ENCODE measurements at places on chromosomes 12 and 14. TPM values are rescaled to one million over a fixed set of nuclear protein-coding genes. Genes with fewer than 3 reads are reported as not detected.
A peak's percentile ranks its signal among the peaks of the same experiment; 100 is the strongest.

GRCh38 chr12:102441077-102441596 lies 39.2 kb downstream of the IGF1 start:
- H3K36me3 ChIP-seq: no peaks in the 10 kb centered on the region
- no peaks in the 10 kb centered on the region for H3K4me1 ChIP-seq
- H3K27ac ChIP-seq: no peak overlapping the region
- DNase-seq: no peak
- H3K27me3 ChIP-seq: no peaks in the 10 kb centered on the region
- H3K4me3 ChIP-seq: no peak overlapping the region

GRCh38 chr12:123089631-123090353 lies 61.1 kb downstream of the PITPNM2 start:
- H3K27ac ChIP-seq: no peak overlapping the region
- no peaks in the 10 kb centered on the region for H3K36me3 ChIP-seq
- H3K4me1 ChIP-seq: no peaks in the 10 kb centered on the region
- DNase-seq: no peak
- no peak overlapping the region for H3K4me3 ChIP-seq
- H3K27me3 ChIP-seq: peaks cover 4% of the 10 kb centered on the region

DNA sequence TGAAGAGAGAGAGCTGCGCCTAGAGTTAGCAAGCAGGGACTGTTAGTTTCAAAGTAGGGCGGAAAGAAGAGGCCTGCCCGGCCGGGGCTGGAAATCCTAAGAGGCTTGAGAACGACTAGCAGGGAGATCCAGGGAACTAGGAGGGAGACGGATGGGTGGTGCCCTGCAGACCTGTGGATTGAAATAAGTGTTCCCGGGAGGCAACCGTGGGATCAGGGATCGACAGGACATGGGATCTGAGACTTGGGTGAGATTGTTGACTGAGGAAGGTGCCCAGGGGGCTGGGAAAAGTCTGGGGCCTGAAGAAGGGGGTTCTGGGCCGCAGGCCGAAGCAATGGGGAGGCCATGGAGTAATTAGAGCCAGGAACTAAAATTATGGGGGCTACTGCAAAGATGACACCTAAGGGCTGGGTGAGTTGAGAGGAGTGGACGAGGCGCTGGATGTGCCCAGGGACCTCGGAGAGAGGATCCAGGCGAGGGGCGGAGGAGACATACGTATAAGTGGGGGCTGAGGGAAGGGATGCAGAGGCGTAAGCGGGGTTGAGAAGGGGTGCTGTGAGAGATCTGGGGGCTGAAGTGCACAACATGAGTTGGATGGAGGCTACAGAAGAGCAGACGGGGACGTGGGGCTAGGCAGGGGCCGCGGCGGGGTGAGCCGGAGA lies 635 bp downstream of the LTA4H start:
- no peaks in the 10 kb centered on the region for H3K27me3 ChIP-seq
- H3K4me1 ChIP-seq: peaks cover 5% of the 10 kb centered on the region
- DNase-seq: peak; percentile 14
- peak overlapping the region; percentile 73 for H3K27ac ChIP-seq
- peak overlapping the region; percentile 83 for H3K4me3 ChIP-seq

GRCh38 chr12:24596768-24597388 lies 352.0 kb downstream of the BCAT1 start:
- no peaks in the 10 kb centered on the region for H3K4me1 ChIP-seq
- H3K27ac ChIP-seq: no peak overlapping the region
- DNase-seq: no peak
- H3K4me3 ChIP-seq: no peak overlapping the region
- H3K36me3 ChIP-seq: no peaks in the 10 kb centered on the region

- no peaks in the 10 kb centered on the region for H3K27me3 ChIP-seq
- no peak for DNase-seq
- no peak overlapping the region for H3K4me3 ChIP-seq
- no peaks in the 10 kb centered on the region for H3K4me1 ChIP-seq
- H3K27ac ChIP-seq: no peak overlapping the region
- no peaks in the 10 kb centered on the region for H3K36me3 ChIP-seq
Measured at GRCh38 chr12:39872425-39872824, 233.5 kb downstream of the SLC2A13 start.

DNA sequence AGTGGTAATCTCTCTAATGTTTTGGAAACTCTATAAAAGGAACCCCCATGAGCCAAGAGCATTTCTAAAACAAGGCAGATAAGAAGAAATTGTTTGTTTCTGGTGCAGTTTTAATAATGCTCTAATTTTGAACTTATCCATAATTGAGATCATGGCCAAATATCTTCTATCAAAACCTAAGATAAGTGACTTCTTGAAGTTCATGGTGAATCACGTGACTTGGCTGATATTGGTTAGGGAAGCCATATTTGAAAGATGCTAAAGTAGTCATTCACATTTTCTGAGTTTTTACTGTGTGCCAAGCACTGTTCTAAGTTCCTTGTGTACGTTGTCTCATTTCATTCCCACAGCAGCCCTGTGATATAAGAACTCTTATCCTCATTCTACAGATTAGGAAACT lies 157.9 kb downstream of the KICS2 start:
- H3K4me3 ChIP-seq: no peak overlapping the region
- H3K27me3 ChIP-seq: no peaks in the 10 kb centered on the region
- DNase-seq: no peak
- H3K36me3 ChIP-seq: no peaks in the 10 kb centered on the region

DNA sequence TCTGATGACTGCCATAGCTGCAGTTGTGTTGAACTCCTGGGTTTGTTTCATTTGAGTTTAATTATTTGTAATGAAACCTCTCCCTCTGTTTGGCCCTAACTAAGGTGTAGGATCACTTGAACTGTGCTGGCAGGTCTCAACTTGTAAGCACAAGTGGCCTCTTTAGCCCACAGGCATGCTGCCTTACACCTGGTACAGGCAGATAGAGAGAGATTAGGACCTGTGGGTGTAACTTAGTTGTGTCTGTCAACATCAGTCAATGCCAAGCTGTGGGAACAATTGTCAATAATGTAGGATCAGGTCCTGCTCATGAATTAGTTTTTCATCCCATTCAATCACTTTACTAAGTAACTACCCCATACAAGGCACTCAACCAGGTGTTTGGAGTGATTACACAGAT lies 263.0 kb upstream of the G2E3 start:
- no peak overlapping the region for H3K27ac ChIP-seq
- H3K4me3 ChIP-seq: no peak overlapping the region
- no peaks in the 10 kb centered on the region for H3K27me3 ChIP-seq
- no peak for DNase-seq
- no peaks in the 10 kb centered on the region for H3K36me3 ChIP-seq

DNA sequence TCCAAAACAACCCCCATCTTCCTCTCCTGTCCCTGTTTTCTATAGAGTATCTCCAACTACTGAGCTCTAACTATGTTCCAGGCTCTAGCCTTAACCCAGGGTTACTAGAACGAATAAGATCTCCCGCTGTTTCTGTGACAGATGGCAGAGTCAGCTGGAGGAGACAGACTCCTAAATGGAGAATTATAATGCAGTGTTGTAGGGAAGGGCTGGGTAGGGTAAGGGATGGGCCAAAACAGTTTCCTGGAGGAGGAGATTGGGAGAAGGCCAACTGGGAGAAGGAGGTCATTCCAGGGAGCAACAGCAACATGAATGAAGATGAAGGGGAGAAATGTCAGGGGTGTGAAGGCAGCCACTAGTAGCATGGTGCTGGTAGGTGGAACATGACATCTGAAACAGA lies 73.4 kb upstream of the ANO4 start:
- no peak for DNase-seq
- no peaks in the 10 kb centered on the region for H3K4me1 ChIP-seq
- no peaks in the 10 kb centered on the region for H3K36me3 ChIP-seq
- peaks cover 16% of the 10 kb centered on the region for H3K27me3 ChIP-seq

- no peak overlapping the region for H3K27ac ChIP-seq
- no peak for DNase-seq
- H3K27me3 ChIP-seq: no peaks in the 10 kb centered on the region
- H3K4me1 ChIP-seq: peaks cover 51% of the 10 kb centered on the region
- H3K4me3 ChIP-seq: no peak overlapping the region
Measured at GRCh38 chr14:105012171-105012985, 8.5 kb downstream of the CDCA4 start.

GRCh38 chr14:106309423-106309822 lies 783.0 kb downstream of the TMEM121 start:
- H3K4me3 ChIP-seq: no peak overlapping the region
- H3K36me3 ChIP-seq: no peaks in the 10 kb centered on the region
- no peak overlapping the region for H3K27ac ChIP-seq
- H3K27me3 ChIP-seq: peaks cover 11% of the 10 kb centered on the region

DNA sequence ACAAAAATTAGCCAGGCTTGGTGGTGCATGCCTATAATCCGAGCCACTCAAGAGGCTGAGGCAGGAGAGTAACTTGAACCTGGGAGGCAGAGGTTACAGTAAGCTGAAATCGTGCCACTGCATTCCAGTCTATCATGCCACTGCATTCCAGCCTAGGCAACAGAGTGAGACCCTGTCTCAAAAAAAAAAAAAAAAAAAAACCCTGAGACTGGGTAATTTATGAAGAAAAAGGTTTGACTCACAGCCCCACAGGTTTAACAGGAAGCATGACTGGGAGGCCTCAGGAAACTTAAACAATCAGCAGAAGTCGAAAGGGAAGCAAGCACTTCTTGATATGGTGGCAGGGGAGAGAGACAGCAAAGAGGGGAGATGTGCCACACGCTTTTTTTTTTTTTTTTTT lies 123.2 kb downstream of the GXYLT1 start:
- H3K4me3 ChIP-seq: no peak overlapping the region
- no peaks in the 10 kb centered on the region for H3K4me1 ChIP-seq
- DNase-seq: no peak
- H3K27me3 ChIP-seq: no peaks in the 10 kb centered on the region

- no peak for DNase-seq
- H3K27ac ChIP-seq: no peak overlapping the region
- no peaks in the 10 kb centered on the region for H3K36me3 ChIP-seq
Measured at GRCh38 chr12:71517145-71517846, 77.7 kb downstream of the LGR5 start.

- H3K4me1 ChIP-seq: peaks cover 22% of the 10 kb centered on the region
- no peak overlapping the region for H3K4me3 ChIP-seq
- peak overlapping the region; percentile 56 for H3K27ac ChIP-seq
Measured at GRCh38 chr12:3988519-3989217, 115.5 kb upstream of the PARP11 start.

GRCh38 chr14:96752125-96752524 lies 45.1 kb upstream of the VRK1 start:
- no peak overlapping the region for H3K4me3 ChIP-seq
- H3K27me3 ChIP-seq: no peaks in the 10 kb centered on the region
- H3K36me3 ChIP-seq: no peaks in the 10 kb centered on the region
- H3K4me1 ChIP-seq: no peaks in the 10 kb centered on the region

DNA sequence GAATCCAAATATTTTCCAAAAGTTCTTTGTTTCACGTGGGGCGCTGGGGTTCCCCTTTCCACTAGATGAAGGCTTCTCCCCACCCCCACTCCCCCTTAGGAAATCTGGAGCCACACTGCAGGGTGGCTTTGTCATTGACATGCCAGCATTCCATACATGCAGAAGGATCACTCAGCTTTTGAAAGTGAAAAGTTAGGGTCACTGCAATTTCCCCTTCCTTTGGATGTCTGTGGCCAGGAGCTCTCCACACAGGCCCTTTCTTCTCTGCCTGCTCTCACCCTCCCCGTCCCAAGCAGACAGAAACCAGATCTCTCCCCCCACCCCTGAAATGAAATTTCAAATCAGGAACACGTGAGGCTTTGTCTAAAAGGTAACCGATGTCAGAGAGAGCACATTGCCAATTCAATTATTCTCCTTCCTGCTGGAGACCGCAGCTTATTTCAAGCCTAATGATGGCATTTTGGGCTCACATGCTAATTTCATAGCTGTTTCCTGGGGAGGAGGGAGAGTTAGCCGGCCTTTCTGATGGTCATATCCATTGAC lies 153.9 kb upstream of the RFLNA start:
- H3K27me3 ChIP-seq: peaks cover 14% of the 10 kb centered on the region
- H3K27ac ChIP-seq: no peak overlapping the region
- no peaks in the 10 kb centered on the region for H3K4me1 ChIP-seq
- H3K4me3 ChIP-seq: no peak overlapping the region
- DNase-seq: no peak

DNA sequence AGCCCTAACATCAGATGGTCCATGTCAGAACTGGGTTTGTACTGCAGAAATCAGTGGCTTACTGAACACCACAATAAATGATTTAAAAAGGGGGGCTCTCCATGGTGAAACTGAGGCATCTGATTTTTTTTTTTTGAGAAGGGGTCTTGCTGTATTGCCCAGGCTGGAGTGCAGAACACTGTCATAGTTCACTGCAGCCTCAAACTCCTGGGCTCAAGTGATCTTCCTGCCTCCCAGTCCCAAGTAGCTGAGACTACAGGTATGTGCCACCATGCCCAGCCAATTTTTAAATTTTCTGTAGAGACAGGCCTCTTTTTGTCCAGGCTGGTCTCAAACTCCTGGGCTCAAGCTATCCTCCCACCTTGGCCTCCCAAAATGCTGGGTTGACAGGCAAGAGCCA lies 57.4 kb downstream of the RFLNA start:
- no peak for DNase-seq
- H3K27me3 ChIP-seq: no peaks in the 10 kb centered on the region
- no peaks in the 10 kb centered on the region for H3K4me1 ChIP-seq
- no peak overlapping the region for H3K27ac ChIP-seq
- peaks cover 31% of the 10 kb centered on the region for H3K36me3 ChIP-seq

DNA sequence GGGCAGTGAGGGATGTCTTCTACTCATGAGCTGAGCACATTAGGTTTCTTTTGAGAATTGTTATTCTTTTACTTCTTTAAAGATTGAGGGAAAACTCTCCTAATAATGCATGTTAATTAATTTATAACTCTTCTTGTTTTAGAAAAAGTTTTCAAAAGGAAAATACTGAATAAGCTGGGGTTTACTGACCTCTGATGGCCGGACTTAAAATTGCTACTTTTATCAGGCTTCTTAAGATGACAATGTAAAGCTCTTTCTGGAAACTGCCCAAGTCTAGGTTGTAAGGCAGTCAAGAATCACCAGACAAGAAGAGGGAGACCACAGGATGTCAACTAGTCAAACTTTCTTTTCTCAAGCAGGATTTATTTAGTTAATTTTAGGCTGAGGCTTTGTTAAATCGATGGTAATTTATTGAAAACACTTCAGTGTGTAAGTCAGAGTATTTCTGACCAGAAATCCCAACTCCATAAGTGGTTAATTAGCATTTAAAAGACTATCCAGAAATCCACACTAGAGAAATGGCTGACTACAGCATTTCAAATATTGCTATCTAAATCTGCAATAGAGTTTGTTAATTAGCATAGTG lies 82.1 kb downstream of the AVPR1A start:
- H3K27ac ChIP-seq: no peak overlapping the region
- H3K36me3 ChIP-seq: no peaks in the 10 kb centered on the region
- H3K27me3 ChIP-seq: peaks cover 2% of the 10 kb centered on the region
- DNase-seq: no peak
- no peaks in the 10 kb centered on the region for H3K4me1 ChIP-seq
- no peak overlapping the region for H3K4me3 ChIP-seq

DNA sequence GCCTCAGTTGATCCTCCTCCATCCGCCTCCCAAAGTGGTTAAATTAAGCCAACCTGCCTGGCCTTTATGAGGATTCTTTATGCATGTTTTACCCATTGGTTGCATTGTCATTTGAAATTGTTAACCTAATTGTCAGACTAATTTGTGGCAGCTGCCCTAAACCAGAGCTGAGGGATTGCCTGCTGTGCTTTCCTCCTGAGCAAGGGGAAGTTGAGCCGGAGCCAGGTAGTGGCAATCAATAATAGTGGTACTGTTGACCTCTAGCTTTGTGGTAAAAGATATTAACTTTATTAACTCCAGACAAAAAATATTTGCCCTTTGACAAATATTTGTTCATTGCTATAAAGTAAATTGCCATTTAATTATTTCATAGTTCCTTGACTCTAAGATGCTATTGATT lies 5.6 kb upstream of the HEBP1 start:
- DNase-seq: no peak

TC2N gene
- 274 TPM for total RNA-seq

C12orf54 gene
- not detected for total RNA-seq

GPR137C gene
- not detected for total RNA-seq

LIN52 gene
- 11.2 TPM for total RNA-seq

FGD4 gene
- 0.23 TPM for total RNA-seq

SLC35E3 gene
- 6.8 TPM for total RNA-seq

Measured in T-cell (primary cell).